Stimulated activated naive CD8-positive, alpha-beta T cell treated with anti-CD3 and anti-CD28 coated beads, Interleukin-15, amount 100 ng/mL, for 72 hours (primary cell): ENCODE measurements at places on chromosomes 7 and 10.

- no peak for DNase-seq
Observed at GRCh38 chr10:48306870-48307710, 613 bp downstream of the MAPK8 start.

DNA sequence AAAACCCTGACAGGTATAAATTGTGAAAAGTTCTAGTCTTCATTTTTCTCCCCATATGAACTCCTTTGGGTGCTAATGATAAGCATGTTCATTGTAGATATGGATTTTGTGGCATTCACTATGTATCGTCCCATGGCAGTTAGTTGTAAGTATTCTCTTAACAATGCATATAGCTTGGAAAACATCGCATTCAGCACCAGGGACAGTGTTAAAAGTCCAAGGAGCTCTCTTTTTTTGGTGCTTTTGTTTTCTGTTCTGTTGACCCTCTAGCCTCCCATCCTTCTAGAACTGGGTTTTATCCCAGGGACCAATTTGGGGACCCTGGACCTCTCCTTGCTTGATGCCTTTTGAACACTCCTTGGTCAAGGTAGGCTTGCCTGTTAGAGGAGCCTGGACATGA is 37.7 kb downstream of the INSYN2A start:
- no peak for DNase-seq

- no peak for DNase-seq
Observed at GRCh38 chr7:39259391-39260003, 281.8 kb downstream of the POU6F2 start.

- no peak for DNase-seq
Observed at GRCh38 chr10:110488332-110488681, 9.4 kb upstream of the DUSP5 start.

DNA sequence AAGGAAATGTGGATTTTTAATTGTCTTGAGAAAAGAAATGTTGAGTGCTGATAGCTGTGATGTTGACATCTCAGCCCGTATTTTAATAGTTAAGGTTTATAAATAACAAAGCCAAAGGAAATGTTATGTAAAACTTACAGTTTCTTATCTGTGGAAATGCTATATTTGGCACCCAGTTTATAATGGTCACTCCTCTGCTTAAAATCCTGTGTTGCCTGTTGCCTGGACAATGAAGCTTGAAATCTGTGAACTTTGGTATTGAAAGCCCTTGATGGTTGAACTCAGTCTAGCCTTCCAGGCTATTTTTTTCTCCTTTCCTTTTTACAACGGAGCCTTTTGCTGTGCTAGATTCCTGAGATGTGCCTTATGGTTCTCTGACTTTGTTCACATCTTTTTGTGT is 46.5 kb downstream of the MCU start:
- no peak for DNase-seq

- no peak for DNase-seq
Observed at GRCh38 chr10:124677749-124678556, 66.2 kb downstream of the FAM53B start.

DNA sequence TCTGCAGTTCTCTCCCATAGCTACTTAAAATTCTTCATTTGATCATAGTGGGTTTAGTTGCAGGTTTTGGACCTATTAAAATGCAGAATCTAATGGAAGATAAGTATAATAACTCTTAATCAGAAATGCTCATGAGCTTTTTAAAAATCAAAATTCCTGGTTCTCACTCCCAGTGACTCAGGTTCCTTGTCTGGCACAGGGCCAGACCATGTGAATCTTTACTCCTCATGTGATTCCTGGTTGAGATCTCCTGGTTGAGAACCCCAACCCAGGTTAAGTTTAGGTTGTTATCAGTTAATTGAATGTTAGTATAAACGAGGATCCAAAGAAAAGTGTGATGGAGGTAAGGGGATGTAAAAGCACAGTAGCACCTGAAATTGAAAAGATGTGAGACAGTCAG is 17.5 kb upstream of the TRUB1 start:
- DNase-seq = no peak
